ENCODE measurements at places on chromosomes 12 and 14.

GRCh38 chr14:65237941-65238340 is 135.6 kb upstream of the MAX start:
- DNase-seq: no peak

DNA sequence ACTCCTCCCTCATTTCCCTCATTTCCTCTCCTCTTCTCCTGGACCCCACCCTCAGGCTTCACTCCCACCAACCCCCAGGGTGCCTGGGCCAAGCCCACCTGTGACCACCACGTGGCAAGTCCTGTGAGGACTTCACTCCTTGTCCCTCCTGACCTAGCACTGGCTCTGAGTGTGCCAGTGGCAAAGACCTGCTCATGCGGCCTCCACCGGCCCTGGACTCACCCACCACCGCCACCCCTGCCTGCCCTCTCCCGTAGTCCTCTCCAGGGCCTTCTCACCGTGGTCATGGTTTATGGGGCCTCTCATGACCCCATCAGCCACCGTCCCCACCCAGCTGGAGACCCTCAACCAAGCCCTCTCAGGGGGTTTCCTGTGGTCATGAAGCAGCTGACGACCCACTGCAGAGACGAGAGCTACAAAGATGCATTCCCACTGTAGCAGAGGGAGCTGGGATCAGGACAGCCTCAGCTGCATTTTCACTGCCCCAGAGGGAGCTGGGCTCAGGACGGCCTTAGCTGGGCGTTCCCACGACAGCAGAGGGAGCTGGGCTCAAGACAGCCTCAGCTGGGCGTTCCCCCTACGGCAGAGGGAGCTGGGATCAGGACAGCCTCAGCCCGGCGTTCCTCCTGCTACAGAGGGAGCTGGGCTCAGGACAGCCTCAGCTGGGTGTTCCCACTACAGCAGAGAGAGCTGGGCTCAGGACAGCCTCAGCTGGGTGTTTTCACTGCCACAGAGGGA is 3.2 kb upstream of the C14orf180 start:
- no peak for DNase-seq

DNA sequence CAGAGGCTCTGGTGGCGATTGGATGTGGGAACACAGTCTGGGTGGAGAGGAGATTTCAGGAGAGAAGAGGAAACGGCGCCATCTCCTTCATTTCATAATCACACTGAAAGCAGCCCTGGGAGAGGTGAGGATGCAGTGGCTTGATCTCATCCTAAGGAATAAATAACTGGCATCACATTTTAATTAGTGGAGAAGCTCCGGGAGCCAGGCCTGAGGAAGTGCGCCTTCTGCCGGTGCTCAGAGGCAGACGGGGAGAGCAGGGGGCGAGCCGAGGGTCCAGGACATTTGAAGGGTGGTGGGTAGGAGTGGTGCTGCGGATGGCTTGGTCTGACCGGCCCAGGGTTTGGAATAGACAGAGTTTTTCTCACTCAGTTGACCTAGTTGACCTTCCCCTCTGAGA is 265.0 kb downstream of the CACNA1C start:
- DNase-seq: no peak

DNA sequence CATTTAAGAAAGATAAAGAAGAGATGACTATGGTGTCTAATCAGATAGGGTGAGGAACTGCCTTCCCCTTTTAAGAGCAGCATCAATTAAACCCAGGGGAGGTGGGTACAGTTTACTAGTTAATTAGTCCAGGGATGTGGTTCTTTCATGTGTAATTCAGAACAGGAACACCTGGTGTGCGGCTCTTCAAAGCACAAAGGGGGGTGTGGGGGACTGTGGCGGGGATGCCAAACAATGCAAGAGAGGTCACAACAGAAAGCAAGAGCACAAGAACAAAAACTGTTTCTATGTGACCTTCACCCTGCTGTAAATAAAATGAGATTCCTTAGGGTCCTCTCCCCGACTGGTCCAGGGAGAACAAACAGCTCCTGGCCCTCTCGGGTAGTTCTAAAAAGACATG is 183.9 kb upstream of the SOX5 start:
- no peak for DNase-seq

GRCh38 chr12:53118751-53119300 is 15.5 kb downstream of the SOAT2 start:
- no peak for DNase-seq

GRCh38 chr14:65703996-65704395 is 291.5 kb downstream of the FUT8 start:
- no peak for DNase-seq

- peak; percentile 39 for DNase-seq
Measured at GRCh38 chr14:20608383-20609110, 17.4 kb upstream of the RNASE12 start.

DNA sequence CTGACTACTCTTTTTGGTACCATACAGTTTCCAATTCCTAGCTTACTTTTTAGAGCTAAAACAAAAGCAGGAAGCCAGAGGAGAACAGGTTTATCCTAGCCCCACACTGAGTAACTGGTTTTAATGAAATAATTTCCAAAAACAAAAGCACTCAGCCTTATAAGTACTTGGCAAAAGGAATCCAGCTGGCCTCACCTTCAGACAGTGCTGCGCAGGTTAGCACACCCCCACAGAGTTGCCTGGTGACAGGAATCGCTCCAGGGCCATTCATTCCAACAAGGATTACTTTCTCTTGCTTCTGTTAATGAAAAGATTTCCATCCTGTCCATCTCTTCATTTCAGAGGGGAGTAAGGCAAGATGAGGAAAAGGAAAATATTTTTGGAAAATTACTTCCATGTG is 84.6 kb downstream of the SCFD1 start:
- no peak for DNase-seq

DNA sequence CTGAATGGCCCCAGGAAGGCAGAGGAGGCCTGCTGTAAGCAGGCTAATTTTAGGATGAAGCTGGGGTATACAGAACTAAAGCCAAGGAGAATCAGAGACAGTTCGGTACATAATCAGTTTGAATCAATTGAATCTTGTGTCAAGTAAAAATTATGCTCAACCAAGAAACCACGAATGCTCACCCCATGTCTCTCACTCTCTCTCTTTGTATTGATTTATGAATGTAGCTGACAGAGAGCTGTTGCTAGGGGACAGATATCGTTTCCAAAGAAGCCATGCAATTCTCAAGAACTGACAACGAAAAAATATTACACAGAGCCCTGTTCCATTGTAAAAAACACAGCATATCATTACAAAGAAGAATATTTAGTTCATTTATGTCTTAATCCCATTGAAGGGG is 151.1 kb upstream of the PKP2 start:
- DNase-seq: no peak

DNA sequence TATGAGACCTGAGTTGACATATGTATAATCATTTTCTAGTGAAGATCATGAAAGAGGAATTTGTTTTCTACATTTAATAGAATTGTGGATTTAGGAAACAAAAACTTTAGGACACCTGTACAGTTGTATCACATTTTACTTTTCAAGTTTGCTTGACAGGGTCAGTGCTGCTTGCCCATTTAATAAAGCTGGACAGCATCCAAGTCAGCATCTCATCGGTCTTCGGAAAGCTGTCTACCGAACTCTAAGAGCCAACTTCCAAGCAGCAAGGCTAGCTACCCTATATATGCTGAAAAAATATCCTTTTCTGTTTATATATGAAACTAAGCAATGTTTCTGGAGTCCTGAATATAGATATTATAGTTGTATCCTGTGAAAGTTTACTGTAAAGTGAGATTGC is 52.3 kb downstream of the VEZT start:
- DNase-seq: no peak

DNA sequence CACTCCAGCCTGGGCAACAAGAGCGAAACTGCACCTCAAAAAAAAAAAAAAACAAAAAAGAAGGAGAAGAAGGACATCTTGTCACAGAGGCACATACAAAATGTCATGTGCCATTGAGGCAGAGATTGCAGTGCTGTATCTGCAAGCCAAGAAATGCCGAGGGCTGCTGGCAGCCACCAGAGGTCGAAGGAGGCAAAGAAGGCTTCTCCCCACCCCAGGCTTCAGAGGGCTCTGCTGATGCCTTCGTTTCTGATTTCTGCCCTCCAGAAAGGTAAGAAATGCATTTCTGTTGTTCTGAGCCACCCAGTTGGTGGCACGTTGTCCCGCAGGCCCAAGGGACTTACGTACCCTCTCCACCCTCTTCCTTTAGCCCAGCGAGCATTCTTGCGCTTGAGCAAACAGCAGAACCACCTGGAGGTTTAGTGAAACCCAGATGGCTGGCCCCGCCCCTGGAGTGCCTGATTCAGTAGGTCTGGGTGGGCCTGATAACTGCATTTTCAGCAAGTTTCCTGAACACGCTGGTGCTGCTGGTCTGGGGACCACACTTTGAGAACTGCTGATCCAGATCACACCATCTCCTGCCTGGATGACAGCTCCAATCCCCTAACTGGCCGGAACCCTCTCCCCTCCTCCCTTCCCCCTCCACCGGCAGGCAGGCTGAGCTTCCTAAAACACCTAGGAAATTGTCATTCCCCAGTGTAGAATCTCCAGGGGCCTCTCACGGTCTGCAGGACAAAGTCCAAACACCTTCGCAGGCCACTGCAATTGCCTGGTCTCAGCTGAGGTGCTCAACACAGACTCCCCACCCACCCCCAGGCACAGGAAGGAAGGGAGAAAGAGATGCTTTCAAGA is 21.1 kb upstream of the SCARB1 start:
- DNase-seq: no peak

GRCh38 chr12:130031571-130032189 is 127.9 kb upstream of the TMEM132D start:
- no peak for DNase-seq

GRCh38 chr14:53032161-53032803 is 81.4 kb upstream of the FERMT2 start:
- no peak for DNase-seq

DNA sequence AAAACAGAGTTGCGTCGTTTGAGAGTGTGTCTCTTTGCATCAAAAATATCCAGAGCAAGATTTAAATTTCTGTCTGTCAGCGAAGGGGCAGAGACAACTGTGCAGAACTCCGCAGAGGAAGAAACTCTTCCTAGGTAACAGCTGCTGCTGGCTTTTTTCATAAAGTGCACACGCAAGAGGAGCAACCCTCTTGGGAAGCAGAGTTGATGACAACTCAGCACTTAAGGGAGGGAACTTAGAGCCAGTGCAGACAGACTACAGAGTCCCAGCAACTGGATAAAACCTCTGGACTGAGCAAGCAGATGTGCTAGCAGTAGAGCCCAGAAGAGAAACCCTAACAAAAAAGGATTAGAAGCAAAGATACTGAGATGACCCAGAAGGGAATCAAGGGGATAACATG is 337.1 kb downstream of the PCNX1 start:
- DNase-seq: no peak

DNA sequence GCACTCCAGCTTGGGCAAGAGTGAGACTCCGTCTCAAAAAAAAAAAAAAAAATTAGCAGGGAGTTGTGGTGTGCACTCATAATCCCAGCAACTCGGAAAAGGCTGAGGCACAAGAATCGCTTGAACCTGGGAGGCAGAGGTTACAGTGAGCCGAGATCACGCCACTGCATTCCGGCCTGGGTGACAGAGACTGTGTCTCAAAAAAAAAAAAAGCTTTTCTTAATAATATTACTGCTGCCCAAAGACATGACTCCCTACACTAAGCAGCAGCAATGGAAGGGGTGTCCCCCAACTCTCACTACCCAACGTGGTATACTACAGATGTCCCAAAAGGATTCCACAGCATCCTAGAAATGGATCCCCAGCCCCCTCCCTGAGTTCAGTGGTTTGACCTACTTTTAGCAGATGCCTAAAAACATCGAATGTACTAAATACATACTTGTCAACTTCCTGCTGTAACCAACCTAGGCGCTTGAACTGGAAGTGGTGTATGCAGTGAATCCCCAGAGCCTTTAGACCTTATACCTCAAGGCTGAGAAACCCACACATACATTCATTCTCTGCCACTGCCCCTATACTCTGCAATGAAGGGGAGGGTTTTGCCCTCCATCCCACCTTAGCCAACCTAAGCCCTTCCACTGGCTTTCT is 8.5 kb upstream of the FKBP11 start:
- DNase-seq: no peak

DNA sequence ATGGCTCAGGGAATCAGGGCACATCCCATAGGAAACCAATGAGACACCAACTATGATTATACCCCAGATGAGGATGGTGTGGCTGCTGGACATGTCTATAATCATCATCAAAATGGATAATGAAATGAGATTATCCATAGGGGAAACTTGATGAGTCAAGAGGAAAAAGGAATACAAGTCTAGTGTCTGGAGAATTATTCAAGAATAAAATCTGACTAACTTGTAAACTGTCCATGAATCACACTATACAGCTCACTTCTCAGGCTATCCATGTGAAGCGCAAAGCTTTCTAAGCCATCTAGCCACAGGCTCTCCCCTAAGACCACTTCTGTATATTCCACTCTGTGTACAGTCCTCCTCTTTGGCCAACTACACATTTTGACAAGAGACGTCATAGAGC is 52.5 kb downstream of the DUSP16 start:
- DNase-seq: no peak

GRCh38 chr14:68370057-68370360 is 422.9 kb downstream of the ZFP36L1 start:
- no peak for DNase-seq

GRCh38 chr12:22459838-22460490 is 84.4 kb downstream of the C2CD5 start:
- peak; percentile 1 for DNase-seq

DNA sequence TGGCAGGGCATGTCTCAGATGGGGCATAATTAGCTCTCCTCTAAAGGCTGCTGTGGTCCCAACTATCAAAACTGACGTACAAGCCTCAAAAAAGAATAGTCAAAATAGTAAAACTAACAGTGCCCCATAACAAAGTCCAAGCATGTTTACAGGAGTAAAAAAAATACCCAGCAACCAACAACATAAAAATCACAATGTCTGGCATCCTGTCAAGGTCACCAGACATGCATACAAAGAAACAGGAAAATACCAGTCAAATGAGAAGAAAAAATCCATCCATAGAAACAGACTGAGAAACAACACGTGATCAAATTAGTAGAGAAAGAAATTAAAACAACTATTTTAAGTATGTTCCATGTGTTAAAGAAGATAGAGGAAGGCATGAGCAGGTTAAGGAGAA is 131.2 kb upstream of the C14orf180 start:
- DNase-seq: no peak

DNA sequence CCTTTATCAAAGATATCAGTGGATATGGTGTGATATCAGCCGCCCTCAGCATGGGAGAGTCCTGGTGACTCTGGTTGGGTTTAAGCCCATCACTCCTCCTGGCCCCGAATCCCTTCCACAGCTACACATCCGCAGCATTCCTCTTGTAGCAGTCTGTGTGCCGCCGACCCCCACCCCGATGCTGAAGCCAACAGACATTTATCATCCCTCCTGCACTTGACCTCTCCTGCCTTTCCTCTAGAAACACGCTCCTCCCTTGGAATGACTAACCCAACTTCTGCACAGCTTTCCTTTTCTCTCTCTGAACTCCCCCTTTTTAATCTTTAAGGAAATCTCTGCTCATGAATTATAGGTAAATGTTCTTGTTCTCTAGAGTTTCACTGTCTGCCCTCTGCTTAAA is 250.9 kb upstream of the FOXN3 start:
- no peak for DNase-seq

- DNase-seq: no peak
Measured at GRCh38 chr12:111312708-111313107, 56.2 kb downstream of the PHETA1 start.

GRCh38 chr12:26346736-26347135 is 151.4 kb downstream of the SSPN start:
- peak; percentile 36 for DNase-seq

- DNase-seq: no peak
Measured at GRCh38 chr12:12007001-12007712, 63.6 kb upstream of the BCL2L14 start.

All from KG1 (cell line).